ENCODE measurements at places on chromosomes 7 and 10.

GRCh38 chr10:69080226-69080625, 7.7 kb upstream of the SRGN start:
- no peak for DNase-seq

DNA sequence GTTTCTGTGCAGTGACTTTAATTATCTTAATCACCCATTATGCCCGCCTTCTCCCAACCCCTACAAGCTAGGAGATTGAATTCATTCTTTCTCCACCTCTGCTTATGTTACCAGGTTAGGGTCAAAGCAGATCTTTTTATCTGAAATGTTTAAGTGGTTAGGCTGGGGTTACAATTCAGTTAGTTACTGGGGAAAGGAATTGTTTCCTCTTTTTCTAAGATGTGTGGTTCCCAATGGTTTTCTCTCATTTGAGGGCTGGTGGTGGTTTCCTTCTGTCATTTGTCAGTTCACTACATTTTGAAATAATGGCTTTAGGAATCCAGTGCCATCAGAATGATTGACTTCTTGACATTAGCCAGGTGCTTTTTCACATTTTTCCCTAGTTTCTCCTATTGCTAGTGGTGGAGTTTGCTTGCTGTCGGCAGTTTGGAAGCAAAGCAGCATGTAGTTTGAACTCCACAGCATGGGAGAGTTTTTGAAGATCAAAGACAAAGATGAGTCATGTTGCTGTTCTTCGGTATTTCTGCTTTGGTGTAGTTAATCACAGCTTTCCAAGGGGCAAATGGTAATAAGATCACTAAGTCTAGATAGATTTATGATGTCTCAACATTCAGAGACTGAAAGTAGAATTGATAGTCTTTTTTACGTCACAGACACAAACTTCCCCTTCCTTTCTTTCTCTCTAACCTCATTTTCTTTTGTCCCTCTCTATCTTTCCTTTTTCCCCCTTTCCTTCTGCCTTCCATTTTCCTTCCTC, 168.2 kb downstream of the SND1 start:
- DNase-seq: no peak

- no peak for DNase-seq
These were observed 527 bp upstream of the HERPUD2 start for GRCh38 chr7:35695473-35695850.

GRCh38 chr10:94583124-94583523, 37.5 kb downstream of the HELLS start:
- no peak for DNase-seq
